ENCODE measurements at places on chromosomes 3 and 15.
A peak's percentile ranks its signal among the peaks of the same experiment; 100 is the strongest.

DNA sequence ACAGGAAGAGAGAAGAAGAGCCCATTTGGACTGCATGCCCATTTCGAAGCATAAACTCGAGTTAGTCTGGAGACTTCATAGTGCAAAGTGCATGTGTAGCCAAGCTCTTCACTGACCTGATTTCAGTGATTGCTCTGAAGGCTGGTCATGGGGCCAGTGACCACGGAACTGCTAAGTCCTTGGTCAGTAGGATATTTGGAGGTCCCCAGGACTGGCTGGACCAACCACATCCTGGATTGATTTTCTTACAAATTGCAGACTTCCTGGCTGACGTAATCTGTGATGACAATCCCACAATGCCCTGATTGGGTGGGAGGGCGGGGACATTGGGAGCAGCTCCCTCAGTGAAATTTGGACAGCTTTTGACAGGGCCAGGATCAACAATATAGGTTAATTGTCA, 233.4 kb downstream of the CACNA2D3 start:
- no peak overlapping the region for H3K27ac ChIP-seq
- no peak overlapping the region for H3K4me3 ChIP-seq
- no peaks in the 10 kb centered on the region for H3K27me3 ChIP-seq
- DNase-seq = no peak

DNA sequence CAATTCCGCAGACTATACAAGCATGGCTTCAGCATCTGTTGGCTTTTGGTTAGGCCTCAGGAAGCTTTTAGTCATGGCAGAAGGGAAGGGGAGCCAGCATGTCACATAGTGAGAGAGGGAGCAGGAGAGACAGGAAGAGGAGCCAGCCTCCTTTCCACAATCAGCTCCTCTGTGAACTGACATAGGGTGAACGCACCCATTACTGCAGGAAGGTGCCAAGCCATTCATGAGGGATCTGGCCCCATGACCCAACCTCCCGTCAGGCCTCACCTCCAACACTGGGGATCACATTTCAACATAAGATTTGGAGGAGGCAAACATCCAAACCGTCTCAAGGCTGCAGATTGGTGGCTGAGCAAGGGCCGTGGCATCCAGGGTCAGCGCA, 106.3 kb downstream of the LRRK1 start:
- no peaks in the 10 kb centered on the region for H3K36me3 ChIP-seq
- H3K4me1 ChIP-seq = no peaks in the 10 kb centered on the region
- H3K4me3 ChIP-seq = no peak overlapping the region
- no peak overlapping the region for H3K27ac ChIP-seq
- DNase-seq = peak; percentile 32

GRCh38 chr3:15331072-15331605, 1.2 kb downstream of the SH3BP5 start:
- H3K4me3 ChIP-seq = peak overlapping the region; percentile 83
- no peaks in the 10 kb centered on the region for H3K27me3 ChIP-seq
- DNase-seq = no peak
- peaks cover 26% of the 10 kb centered on the region for H3K36me3 ChIP-seq

- H3K4me1 ChIP-seq = no peaks in the 10 kb centered on the region
- DNase-seq = no peak
- no peak overlapping the region for H3K4me3 ChIP-seq
- H3K27ac ChIP-seq = no peak overlapping the region
- peaks cover 1% of the 10 kb centered on the region for H3K36me3 ChIP-seq
- H3K27me3 ChIP-seq = no peaks in the 10 kb centered on the region
Measured at GRCh38 chr15:91975241-91975978, 121.9 kb downstream of the SLCO3A1 start.

DNA sequence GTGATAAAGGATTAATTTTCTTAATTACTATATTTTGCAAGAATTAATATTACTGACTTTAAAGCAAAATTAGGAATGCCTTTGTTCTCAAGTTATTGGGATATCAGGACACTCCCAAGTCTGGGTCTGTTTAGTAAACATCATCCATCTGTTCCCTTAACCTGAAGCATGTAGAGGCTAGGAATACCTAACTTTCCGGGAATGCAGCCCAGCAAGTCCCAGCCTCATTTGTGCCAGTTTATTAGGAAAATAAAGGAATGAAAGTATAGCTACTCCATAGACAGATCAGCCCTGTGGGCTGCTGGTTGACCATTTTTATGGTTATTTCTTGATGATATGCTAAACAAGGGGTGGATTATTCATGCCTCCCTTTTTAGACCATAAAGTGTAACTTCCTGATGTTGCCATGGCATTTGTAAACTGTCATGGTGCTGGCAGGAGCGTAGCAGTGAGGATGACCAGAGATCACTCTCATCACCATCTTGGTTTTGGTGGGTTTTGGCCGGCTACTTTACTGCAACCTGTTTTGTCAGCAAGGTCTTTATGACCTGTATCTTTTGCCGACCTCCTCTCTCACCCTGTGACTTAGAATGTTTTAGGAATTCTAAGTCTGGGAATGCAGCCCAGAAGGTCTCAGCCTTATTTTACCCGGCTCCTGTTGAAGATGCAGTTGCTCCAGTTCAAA, 540.2 kb downstream of the NAALADL2 start:
- no peak overlapping the region for H3K4me3 ChIP-seq
- H3K27me3 ChIP-seq = no peaks in the 10 kb centered on the region
- no peak overlapping the region for H3K27ac ChIP-seq
- no peaks in the 10 kb centered on the region for H3K4me1 ChIP-seq
- H3K36me3 ChIP-seq = no peaks in the 10 kb centered on the region

DNA sequence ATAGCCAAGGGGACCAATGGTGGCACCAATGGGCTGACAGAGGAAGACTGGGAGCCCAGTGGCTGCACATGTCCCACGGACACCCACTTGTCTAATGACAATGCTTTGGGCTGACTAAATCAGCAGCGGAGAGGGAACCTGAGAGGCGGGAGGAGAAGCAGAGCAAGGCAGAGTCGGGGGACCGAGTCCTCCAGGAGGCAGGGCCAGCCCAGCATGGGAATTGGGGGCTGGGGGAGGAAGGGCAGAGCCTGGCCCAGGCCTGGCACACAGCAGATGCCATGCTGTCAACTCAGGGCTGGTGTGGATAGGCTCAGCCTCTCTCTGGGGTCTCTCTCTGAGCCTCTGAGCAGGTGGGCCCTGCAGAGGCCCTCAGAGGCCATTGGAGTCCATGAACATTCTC, 78.4 kb upstream of the KLF13 start:
- peaks cover 19% of the 10 kb centered on the region for H3K27me3 ChIP-seq
- H3K27ac ChIP-seq = no peak overlapping the region
- DNase-seq = no peak
- peaks cover 25% of the 10 kb centered on the region for H3K4me1 ChIP-seq
- no peak overlapping the region for H3K4me3 ChIP-seq

- H3K4me3 ChIP-seq = no peak overlapping the region
- no peak overlapping the region for H3K27ac ChIP-seq
- H3K4me1 ChIP-seq = peaks cover 39% of the 10 kb centered on the region
- no peaks in the 10 kb centered on the region for H3K27me3 ChIP-seq
Measured at GRCh38 chr15:41961595-41962202, 10.7 kb downstream of the EHD4 start.

DNA sequence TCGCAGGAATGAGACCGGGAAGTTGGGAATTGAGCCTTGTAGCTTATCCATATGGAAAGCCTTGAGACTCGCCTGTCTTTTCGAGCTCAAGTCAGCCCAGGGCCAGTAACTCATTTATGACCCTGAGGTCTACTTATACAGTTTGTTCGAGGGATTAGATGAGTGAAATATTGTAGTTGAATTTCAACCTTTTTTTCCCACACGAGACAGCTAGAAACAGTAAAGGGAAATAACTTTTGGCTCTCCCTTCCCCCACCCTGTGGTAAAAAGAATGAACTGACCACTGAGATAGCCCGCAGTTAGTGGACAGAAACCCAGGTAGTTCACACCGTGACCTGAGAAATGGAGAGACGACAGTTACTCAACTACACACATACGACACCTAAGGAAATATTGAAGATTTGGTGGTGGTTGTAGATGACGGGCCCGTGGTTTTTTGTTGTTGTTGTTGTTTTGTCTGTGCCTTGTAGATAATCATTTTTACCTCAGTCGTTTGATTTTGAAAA, 841 bp downstream of the EIF3J start:
- peaks cover 56% of the 10 kb centered on the region for H3K4me1 ChIP-seq

Data from activated CD8-positive, alpha-beta memory T cell treated with anti-CD3 and anti-CD28 coated beads, Interleukin-2, amount 10 ng/mL, durations not matched to agents 7 days and 5 days (primary cell).